ENCODE measurements at places on chromosomes 3 and 15.
A peak's percentile ranks its signal among the peaks of the same experiment; 100 is the strongest.

DNA sequence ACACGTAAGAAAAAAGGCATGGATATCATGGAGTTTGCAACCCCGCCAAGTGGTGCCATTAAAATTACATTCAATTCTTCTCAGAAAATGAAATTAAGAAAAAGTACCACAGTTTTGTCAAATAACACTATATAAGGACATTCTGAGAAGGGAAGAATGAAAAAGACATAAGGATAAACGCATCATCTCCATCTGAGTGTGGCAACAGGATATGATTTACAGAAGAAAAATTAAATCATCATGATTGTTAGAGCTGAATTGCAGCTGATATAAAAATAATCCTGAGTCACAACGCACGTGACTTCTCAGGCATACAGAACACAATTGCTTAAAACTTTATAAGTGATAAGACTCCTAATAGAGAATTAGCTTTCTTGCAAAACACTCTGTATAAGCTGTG lies 133.8 kb downstream of the GREM1 start:
- peak; percentile 32 for DNase-seq

GRCh38 chr15:48643776-48644466 lies 1.6 kb downstream of the FBN1 start:
- no peak for DNase-seq

GRCh38 chr15:27670486-27671209 lies 428.5 kb downstream of the OCA2 start:
- no peak for DNase-seq

DNA sequence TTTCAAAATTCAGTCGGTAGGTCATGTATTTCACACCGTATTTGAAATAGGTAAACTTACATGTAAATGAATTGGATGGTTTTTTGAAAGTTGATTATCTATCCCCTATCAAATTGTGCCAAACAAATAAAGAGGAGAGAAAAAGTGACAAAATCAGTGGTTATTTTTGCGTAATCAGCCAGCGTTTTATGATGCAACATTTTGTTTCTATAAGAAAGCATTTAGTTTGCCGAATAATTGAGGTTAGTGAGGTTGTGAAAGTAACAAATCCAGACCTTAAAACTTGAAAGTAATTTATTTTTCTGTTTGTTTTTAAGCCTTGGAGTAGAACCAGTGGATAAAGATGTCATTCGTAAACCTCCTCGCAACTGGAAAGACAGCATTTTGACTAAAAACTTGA lies 29.3 kb downstream of the ASTE1 start:
- DNase-seq: no peak

DNA sequence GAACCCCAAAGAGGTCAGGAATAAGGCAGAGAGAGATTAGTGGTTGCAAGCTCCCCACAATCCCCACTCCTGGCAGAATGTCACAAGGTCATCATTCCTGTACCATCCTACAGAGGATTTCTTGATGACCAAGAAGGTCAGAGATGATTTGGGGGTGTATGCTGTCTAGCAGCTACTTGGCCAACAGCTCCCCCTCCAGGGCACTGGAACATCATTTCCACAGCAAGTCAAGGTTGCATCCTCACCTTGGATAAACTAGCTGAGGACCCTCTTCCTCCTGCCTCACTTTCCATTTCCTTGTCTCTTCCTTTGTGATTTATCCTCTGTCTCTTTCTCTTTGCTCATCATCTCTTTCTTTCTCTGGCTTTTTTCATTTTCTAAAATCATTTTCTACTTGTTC lies 106.3 kb downstream of the PROS1 start:
- DNase-seq: no peak

DNA sequence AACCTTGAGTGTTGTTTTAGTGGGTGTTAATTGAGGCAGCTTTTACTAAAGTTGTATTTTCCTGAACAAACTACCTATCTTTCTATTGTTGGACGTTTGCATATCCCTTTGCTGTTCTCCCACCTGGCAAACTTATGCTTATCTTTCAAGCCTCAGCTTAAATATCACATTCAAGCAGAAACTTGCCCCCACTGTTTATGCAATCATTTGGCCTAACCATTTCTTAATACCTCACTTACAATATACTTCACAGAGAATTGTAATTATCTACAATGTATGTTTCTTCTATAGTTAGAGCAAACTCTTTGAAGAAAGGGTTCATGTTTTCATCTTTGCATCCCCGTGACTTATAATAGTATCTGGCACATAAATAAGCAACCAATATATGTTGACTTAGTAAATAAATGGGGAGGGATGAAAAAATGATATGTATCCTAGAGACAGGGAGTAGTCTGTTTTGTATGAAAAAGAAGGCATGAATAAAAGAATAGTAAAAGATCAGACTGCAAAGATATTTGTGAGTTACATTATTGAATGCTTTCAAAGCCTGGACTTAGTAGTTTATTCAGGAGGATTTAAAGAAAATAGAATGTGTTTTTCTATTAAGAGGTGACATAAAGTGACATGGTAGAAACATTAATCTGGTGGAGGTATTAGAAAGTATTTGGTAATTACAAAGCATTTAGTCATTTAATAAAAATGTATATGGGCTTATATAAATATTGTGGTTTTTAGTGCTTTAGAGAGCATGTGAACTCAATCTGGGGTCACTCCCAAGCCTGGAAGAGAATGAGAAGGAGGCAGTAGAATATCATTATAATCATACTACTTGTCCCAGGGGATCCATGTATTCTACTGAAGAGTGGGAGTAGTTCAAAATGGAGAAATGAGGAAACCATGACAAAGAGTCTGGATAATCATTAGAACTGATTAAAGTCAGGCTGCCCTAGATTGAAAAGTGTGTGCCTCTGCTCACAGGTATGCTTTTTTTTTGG lies 60.0 kb upstream of the DCBLD2 start:
- no peak for DNase-seq

- no peak for DNase-seq
Observed at GRCh38 chr15:57118013-57118799, 199.8 kb downstream of the TCF12 start.

DNA sequence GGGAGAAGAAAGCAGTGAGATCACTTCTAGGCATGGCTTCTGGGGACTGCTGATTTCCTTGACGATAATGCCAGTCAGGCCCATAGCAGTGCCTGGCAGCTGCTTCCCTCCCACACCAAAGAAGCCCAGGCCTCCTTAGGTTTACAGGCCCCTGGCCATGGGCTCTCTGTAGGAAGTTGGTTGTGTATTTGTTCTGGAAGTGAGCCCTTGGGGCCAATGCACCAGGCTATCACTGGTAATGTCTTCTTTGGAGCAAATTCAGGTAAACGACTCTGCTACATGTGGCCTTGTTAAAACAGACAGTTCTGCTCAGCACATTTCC lies 89.3 kb downstream of the CCNL1 start:
- peak; percentile 17 for DNase-seq

DNA sequence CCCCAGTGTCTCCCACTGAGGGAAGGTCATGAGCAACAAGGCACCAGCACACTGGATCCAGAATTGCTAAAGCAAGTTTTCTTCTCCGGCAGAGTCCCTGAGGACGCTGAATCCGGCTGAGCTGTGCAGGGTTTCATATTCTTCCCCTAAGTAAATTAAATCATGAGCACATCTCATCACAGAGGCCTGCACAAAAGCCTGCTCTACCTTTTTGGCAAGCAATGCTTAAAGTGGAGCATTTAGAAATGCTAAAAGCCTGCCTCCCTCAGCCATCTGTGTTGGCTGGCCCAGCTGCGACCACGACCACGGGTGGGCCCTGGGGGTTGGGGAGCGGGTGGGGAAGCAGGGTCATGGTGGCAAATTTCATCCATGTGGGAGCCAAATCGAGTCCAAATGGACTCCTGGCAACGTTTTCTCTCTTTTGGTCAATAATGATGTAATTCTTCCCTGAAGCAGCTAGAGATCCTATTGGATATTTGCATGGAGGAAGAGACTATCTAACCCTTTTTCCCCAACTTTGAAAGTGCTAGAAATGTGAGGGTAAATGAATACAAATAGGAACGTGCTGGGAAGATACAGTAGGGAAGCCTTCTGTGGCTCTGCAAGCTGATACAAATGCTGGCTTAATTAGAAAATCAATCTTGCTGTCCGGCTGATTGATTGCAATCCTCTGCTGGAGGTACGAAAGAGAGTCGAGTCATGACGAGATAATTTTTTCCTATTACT lies 532.8 kb upstream of the TBL1XR1 start:
- DNase-seq: no peak

- DNase-seq: peak; percentile 26
Observed at GRCh38 chr15:101664303-101664913, 12.2 kb upstream of the TM2D3 start.

DNA sequence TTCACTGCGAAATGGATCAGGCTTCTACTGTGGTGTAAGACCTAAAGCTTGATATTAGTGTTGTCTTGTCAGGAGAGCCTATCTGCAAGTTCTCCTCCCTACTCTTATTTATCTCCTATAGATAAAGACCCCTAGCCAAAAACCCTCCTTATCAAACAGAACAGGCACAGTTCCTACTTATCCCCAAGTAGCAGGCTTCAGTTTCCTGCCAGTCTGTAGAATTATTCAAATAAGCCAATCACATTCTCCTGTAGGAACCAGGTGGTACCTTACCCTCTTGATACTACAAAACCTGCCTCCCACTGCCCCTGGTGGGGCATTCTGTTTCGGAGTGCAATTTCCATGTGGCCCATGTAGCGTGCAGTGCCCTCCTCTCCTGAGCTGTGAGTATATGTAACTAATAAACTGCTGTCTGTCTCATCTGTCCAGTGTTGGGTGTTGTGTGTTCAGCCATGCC lies 28.7 kb downstream of the HDGFL3 start:
- DNase-seq: no peak

DNA sequence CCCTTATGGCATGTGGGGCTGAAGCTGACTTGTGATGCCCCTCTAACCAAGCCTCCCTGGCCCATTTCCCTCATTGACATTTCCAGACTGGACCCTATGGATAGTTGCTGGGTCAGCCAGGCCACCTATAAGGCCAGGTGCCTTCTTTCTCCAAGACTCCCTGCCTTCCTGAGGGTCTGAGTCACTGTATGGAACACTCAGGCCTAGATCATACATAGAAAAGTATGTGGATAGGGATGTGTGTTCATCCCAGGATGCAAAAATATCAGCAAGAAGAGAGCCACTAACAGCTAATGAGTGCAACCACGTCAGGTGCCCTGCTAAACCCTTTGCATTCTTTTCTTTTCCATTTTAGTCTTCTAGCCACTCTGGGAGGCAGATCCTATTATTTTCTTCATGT lies 168.4 kb upstream of the WNT5A start:
- DNase-seq: no peak
